Nucleus accumbens (tissue), 56 donors: ENCODE measurements at places on chromosomes 4 and X.

- DNase-seq: no peak
Observed at GRCh38 chrX:147846676-147847075, 65.0 kb upstream of the FMR1 start.

DNA sequence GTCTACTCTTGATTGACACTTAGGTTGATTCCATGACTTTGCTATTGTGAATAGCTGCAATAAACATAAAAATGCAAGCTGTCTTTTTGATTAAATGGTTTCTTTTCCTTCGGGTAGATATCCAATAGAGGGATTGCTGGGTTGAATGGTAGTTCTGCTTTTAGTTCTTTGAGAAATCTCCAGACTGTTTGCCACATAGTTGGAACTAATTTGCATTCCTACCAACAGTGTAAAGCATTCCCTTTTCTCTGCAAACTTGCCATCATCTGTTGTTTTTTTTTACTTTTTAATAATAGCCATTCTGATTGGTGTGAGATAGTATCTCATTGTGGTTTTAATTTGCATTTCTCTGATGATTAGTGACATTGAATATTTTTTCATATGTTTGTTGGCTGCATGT lies 122.2 kb upstream of the PRKG2 start:
- no peak for DNase-seq

DNA sequence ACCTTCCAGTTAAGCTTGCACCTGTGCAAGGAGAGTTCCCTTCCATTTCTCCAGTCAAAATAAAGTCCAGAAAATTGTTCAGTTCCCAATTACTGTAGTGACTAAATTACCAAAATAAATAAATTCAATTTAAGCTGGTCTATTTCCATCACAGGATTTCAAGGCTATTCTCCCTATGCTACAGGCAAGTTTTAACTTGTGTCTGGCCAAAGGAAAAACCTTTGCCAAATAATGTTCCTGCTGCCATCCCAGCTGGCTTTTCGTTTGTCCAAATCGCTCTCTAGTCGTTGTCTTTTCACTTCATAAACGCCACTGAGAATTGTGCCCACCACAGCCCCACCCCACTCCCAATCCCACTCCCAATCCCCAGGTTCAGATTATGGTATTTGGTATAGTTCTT lies 2.4 kb downstream of the KCTD8 start:
- no peak for DNase-seq

GRCh38 chr4:184857441-184858121 lies 31.8 kb upstream of the ACSL1 start:
- no peak for DNase-seq

- DNase-seq: no peak
Observed at GRCh38 chr4:36638273-36638811, 356.9 kb downstream of the DTHD1 start.

DNA sequence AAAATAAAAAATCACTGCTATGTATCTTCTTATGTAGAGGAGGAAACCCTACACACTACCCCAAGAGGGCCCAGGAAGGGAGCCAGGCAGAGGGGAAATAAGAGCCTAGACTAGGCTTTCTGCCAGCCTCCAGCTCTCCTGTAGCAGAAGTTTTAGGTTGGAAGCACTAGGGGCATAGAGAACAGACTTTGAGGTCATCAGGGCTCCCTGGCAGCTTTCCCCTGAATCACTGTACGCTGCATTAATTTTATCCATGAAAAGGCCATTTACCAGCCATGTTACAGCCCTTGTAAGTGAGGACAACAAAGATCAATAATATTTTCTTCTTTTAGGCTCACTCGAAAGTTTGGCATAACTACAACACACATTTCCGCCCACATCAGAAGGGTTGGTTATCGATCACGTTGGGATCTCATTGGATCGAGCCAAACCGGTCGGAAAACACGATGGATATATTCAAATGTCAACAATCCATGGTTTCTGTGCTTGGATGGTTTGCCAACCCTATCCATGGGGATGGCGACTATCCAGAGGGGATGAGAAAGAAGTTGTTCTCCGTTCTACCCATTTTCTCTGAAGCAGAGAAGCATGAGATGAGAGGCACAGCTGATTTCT lies 24.7 kb downstream of the RPL9 start:
- DNase-seq: no peak

DNA sequence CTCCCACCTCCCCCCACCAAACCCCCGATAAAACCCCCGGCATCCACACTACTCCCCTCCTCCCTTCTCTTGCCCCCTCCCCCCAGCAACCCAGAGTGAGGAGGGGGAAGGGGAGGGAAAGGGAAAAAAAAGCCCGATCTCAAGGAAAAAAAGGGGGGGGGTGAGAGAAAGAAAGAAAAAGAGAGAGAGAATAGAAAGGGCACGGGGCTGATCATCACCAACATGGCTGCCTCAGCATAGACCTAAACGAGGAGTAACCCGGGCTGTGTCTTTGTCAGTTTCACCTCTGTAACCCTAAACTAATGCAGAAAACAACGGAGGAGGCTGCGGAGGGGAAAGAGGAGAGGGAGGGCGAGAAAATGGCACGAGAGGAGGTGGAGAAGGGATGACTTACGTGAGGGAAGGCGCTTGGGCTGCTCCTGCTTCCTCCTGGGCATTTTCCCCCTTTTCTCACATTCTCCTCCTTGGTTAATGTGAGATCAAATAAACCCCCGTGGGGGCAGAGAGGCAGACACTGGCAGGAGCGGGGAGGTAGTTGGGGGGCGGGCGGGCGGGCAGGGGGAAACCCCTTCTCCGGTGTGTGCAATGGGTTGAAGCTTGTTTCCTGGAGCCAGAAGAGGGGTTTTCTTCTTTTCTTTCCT lies 532 bp downstream of the ZNF827 start:
- no peak for DNase-seq

- DNase-seq: peak; percentile 85
Observed at GRCh38 chrX:129931411-129932015, 25.5 kb downstream of the UTP14A start.

- DNase-seq: no peak
Observed at GRCh38 chrX:134669378-134670098, 11.3 kb upstream of the PLAC1 start.

- no peak for DNase-seq
Observed at GRCh38 chrX:14899607-14900006, 26.4 kb downstream of the MOSPD2 start.

- DNase-seq: no peak
Observed at GRCh38 chrX:100995469-100995868, 26.0 kb downstream of the ARL13A start.

GRCh38 chr4:110867251-110867960 lies 244.5 kb upstream of the PITX2 start:
- no peak for DNase-seq

DNA sequence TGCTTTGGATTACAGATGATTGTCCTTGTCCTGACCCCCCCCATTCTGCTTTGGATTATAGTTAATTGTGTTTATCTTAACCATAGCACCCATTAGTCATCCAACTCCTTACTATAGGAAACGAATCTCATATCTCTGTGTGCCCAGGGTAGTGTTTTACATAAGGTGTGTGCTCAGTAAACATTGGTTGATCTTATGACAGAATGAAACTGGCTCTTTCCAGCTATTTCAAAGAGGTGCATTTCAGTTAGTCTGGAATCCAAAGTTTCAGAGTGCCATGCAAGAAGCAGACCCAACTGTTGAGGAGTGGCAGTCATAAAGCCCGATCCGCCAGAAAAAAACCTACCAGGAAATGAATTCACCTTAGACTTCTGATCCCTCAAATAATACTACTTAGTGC lies 14.7 kb downstream of the TRIM2 start:
- DNase-seq: no peak

DNA sequence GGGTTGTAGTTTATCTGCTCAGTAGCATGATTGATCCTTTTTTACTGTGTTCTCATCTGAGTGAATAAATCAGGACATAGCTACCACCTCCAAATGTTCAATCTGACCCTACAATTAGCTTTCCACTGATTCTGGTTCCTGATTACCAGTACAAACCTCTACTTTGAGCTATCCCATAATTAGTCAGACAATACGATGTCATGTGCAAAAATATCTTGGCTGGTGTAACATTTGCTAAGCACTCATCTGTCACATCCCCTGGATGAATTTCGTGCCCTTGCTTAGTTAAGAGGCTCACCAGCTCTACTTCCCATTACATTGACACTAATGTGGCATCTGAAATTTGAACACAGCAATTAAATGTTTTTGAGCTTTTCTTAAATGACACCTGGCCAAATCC lies 1101.0 kb upstream of the PCDH7 start:
- DNase-seq: no peak

GRCh38 chr4:85909851-85910250 lies 434.9 kb downstream of the ARHGAP24 start:
- DNase-seq: no peak

DNA sequence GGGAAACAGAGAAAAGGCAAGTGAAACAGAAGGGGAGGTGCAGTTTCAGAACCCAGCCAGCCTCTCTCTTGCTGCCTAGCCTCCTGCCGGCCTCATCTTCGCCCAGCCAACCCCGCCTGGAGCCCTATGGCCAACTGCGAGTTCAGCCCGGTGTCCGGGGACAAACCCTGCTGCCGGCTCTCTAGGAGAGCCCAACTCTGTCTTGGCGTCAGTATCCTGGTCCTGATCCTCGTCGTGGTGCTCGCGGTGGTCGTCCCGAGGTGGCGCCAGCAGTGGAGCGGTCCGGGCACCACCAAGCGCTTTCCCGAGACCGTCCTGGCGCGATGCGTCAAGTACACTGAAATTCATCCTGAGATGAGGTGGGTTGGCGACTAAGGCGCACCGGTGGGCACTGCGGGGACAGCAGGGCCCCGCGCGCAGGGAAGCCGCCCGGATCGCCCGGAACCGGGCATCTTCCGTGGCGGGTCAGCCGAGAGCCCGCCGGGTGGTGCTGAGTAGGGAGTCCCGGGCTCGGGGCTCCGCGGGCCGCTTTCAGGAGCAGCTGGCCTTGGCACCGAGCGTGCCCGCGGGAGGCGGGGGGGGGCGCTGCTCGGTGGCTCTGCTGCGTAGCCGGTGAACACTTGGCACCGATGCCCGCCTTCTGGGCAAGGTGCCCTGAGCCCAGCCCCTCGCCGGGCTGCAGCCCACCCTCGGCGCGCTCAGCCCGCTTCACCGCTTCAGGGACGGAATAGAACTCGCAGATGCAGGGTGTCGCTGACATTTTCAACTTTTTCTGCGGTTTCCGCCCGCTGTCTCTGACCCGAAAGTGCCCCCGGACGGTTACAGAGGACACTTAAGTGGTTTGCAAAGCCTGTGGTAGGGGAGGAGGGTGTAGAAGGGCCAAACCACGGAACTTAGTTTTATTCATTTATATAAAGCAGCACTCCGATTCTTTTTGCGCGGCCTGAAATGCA lies at the start of gene CD38:
CD38 (plus strand) TSS at position 40 of the 953 bp plus-strand sequence; CDS start at position 127, 87 bp downstream.
- peak; percentile 25 for DNase-seq

- DNase-seq: no peak
Observed at GRCh38 chrX:21973321-21974010, 33.0 kb downstream of the SMS start.

GRCh38 chrX:56503941-56504673 lies 59.3 kb upstream of the UBQLN2 start:
- DNase-seq: no peak

- no peak for DNase-seq
Observed at GRCh38 chrX:47497271-47497888, 14.4 kb upstream of the ZNF41 start.

GRCh38 chr4:95107635-95108034 lies 349.9 kb downstream of the BMPR1B start:
- no peak for DNase-seq
